ENCODE measurements at places on chromosomes 1 and 21. TPM values are rescaled to one million over a fixed set of nuclear protein-coding genes. Genes with fewer than 3 reads are reported as not detected.

The MYOG gene
- not detected for total RNA-seq

The ZNF593 gene
- 44.6 TPM for total RNA-seq

DNA sequence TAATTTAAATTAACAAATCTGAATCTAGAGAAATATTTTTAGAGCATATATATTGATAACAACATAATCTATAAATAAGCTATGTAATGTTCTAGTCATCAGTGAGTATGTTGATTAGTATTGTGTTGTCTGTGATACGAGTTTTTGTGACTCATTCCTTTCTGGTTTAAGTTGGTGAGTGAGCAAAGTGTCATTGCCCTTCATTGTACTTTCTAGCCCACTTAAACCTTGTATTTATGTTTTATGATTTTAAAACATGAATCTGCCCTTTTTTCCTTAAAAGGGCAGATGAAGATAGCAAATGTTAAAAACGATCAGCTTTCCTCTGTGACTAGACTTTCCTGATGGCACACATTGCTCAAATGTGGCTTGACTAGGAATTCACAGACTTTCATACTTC, 38.5 kb downstream of the MACO1 start:
- no peak for DNase-seq

GRCh38 chr1:38476111-38476849, 383.3 kb downstream of the RRAGC start:
- DNase-seq, result no peak

- DNase-seq, result peak; percentile 56
These were observed 2.3 kb downstream of the LDLRAD2 start for GRCh38 chr1:21814241-21814918.

Data from activated CD4-positive, alpha-beta T cell treated with anti-CD3 and anti-CD28 coated beads for 36 hours (primary cell).